Neural crest cell (in vitro differentiated cells): ENCODE measurements at places on chromosomes 6 and 20.

GRCh38 chr6:13763740-13764381 is 50.5 kb downstream of the MCUR1 start:
- DNase-seq: no peak

DNA sequence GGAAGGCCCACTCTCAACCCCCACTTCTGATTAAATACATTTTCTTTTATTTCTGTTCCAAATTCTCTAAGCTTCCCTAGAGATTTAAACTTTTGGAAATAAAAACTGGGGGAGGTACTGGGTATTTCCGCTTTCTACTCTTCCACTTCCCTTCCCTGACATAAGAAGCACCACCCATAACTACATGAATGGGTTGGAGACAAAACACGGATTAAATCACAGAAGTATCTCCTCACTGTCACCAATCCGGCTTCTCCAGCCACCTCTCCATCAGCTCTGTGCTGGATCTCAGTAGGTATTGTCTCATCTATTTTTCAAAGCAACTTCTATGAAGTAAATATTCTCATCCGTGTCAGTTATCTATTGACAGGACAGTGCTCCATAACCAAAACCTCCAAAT is 150.7 kb downstream of the TSHZ2 start:
- no peak for DNase-seq

GRCh38 chr6:132131758-132132157 is 180.6 kb upstream of the CCN2 start:
- DNase-seq: no peak

GRCh38 chr20:49455691-49456090 is 26.8 kb downstream of the KCNB1 start:
- no peak for DNase-seq

- DNase-seq: no peak
Observed at GRCh38 chr6:39321761-39322160, 741 bp downstream of the KCNK16 start.

DNA sequence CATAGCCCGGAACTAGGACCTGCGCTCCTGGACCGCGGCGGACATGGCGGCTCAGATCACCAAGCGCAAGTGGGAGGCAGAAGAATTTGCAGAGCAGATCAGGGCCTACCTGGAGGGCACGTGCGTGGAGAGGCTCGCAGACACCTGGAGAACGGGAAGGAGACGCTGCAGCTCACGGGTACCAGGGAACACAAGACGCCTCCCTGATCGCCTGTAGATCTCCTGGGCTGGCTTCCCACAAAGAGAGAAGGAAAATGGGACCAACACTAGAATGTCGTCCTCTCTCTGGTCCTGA is 15.1 kb upstream of the HLA-A start:
- no peak for DNase-seq

DNA sequence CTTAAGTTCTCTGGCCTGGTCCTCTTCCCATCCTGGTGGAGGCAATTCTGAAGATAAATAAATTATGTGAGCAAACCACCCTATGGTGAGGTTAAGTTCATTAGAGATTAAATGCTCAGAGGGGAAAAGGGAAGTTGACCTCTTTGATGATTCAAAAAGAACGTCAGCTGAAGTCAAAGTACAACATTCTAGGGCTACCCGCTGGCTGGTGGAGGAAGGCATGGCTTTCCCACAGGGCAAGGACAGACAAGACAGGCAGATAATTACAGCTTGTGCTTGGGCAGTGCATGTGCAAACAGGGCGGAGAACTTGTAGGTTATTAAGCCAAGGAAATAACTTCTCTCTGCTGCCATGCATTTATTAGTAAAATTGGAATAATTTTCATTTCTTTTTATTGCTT is 91.0 kb upstream of the SLC24A3 start:
- DNase-seq: no peak

GRCh38 chr20:62886709-62887058 is 25.1 kb upstream of the TCFL5 start:
- no peak for DNase-seq

GRCh38 chr20:23776067-23776771 is 25.5 kb upstream of the CST1 start:
- DNase-seq: no peak

- no peak for DNase-seq
Observed at GRCh38 chr6:815348-815738, 122.4 kb upstream of the EXOC2 start.

GRCh38 chr20:46169245-46170171 is 51.4 kb downstream of the CD40 start:
- DNase-seq: no peak

DNA sequence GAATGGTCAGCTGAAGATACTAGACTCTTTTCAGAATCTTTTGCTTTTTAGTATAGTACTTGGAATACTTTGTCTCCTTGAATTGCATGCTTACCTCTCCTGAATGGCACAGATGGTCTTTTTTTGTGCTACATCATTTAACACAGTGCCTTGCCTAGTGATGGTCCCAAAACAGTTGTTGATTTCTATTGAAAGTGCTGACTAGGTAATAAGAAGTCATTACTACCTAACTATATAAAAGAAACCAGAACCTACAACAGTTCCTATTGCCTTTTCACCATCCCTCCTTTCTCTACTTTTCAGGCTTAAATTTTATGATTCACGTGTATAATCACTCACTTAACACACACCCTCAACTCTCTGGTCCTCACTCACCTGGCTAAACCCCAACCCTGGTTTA is 64.6 kb upstream of the PRND start:
- no peak for DNase-seq

DNA sequence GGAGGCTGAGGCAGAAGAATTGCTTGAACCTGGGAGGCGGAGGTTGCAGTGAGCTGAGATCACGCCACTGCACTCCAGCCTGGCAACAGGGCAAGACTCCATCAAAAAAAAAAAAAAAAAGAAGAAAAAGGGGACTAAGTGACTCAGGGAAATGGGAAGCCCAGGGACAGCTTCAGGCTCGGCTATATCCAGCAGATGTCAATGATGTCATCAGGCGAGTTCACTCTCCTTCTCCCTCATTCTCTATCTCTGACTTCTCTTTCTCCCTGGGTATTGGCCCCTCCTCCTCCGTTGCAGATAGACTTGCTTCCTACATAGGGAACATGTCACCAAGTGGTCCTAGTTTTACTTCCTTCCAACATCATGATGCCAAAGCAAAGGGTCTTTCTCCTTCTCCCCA is 316.8 kb downstream of the TFAP2C start:
- no peak for DNase-seq

- no peak for DNase-seq
Observed at GRCh38 chr6:35161266-35161665, 20.1 kb upstream of the TCP11 start.

- no peak for DNase-seq
Observed at GRCh38 chr6:143516690-143517446, 5.3 kb upstream of the FUCA2 start.

DNA sequence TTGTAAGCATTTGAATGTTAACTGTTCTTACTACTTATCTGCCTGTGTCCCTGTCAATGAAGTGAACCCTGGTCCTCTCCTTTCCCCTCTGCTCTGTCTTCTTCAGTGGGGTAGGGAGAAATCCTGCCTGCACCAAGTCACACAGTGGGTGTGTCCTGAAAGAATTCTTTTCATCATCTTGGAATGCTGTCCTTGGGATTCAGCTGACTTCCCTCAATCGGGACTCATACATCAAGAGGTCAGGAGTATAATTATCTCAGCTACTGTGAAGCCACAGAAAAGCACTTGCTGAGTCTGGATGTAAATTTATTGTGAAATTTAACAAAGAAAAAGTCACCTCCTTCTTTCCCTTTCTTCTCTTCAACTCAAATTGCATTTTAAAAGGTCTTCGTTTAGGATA is 328.5 kb downstream of the SOX4 start:
- DNase-seq: no peak

DNA sequence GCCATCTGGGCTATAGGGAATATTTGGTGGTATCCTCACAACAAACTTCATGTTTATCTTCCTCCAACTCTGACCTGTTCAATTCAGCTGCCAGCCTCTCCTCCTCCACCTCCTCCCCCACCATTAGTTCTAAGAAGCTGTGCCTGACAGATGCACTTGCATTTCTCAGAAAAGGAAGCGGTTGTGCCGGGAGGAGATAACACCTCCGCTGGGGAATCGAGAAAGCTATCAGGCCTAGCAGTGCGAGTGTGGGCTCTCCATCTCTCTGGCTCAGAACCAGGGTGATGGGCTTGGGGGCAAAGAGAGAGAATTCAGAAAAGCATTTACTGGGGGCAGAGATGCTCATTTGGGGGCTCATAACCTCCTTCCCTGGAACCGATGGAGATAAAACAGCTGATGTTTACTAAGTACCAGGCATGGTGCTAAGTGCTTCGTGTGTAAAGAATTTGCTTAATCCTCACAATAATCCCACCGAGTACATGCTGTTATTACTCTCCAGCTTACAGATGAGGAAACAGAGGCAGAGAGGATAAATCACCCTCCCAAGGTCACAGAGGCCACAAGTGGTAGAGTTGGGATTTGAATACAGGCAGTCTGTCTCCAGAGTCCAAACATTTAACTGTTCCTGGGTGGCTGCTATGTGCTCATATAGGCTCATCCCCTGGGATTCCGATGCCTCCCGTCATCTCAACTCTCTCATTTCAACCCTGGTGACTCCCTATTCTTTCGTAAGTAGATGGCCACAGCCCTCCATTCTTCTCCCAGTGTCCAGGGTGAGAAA is 38.3 kb downstream of the COX4I2 start:
- no peak for DNase-seq

GRCh38 chr6:54140811-54141210 is 29.6 kb downstream of the MLIP start:
- no peak for DNase-seq

GRCh38 chr6:33391922-33392594 is 435 bp downstream of the KIFC1 start:
- no peak for DNase-seq

- no peak for DNase-seq
Observed at GRCh38 chr6:80403365-80403764, 296.9 kb downstream of the BCKDHB start.

GRCh38 chr20:56463428-56463827 is 5.0 kb upstream of the RTF2 start:
- no peak for DNase-seq

GRCh38 chr6:72704979-72705378 is 83.1 kb downstream of the KCNQ5 start:
- no peak for DNase-seq

GRCh38 chr6:23875006-23875405 is 251.0 kb upstream of the NRSN1 start:
- no peak for DNase-seq

- DNase-seq: no peak
Observed at GRCh38 chr6:107059606-107060005, 31.6 kb downstream of the MTRES1 start.

- no peak for DNase-seq
Observed at GRCh38 chr6:170184316-170184715, 106.6 kb downstream of the DLL1 start.

- no peak for DNase-seq
Observed at GRCh38 chr6:51648236-51648635, 439.2 kb downstream of the PKHD1 start.

- no peak for DNase-seq
Observed at GRCh38 chr20:63102721-63103375, 96.1 kb upstream of the BHLHE23 start.

DNA sequence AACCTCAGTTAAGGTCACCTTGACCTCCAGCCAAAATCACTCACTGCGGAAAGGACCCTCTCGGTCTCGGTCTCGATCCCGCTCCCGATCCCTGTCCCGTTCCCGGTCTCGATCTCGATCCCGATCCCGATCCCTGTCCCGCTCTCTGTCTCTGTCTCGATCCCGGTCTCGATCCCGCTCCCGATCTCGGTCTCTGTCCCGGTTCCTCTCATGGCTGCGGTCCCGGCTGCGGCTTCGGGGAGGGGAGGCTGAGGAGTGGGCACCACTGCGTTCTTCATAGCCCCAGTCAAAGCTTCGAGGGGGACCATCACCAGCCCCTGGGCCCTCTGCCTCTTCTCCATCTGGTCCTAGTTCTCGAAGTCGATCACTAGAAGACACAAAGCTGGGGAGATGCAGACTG is 4.3 kb downstream of the NELFE start:
- no peak for DNase-seq

DNA sequence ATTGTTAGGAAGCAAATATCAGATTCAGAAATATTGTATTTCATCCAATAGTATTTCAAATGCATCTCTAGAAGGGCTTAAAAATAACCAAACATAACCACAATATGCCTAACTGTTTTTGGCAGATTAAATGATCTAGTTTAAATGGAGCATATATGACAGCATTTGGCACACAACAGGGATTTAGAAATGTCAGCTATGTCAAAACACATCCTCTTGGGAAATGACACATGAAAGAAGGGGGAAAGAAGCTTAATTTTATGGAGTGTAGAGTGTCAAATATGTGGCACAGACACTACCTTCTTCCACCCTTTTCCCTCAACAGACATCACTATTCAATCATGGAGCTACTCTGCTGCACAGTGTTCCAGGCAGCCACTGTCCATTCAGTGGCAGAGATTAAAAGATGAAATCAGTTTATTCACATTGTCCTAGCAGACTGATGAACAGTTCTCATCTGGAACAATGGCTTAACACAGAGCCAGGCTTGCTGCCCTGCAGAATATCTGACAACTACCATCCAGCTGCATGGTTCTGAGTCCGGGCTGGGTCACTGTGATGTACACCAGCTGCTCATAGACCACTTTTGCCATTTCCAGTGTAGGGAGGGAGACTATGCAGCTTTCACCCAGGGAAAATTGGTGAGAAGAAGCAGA is 349.8 kb downstream of the DHX35 start:
- no peak for DNase-seq

DNA sequence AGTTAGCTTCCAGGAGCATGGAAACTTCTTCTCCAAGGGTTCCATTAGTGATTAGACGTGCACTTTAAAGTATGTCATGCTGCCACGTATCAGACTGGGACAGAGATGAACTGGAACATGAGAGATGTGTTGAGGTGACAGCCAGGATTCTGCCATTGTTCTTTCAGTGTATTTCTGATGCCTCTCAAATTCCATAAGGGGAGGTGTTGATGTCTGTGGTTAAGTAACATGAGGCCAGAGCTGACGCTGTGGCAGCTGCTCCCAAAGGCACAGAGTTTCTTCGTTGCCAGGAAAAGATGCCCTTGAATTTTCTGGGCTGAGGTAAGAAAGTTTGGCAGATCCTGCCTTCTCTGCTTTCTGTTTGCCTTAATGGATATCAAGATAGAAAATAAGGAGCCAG is 63.5 kb downstream of the TRMT6 start:
- DNase-seq: no peak

GRCh38 chr6:1076531-1077459 is 235.1 kb upstream of the FOXQ1 start:
- no peak for DNase-seq

DNA sequence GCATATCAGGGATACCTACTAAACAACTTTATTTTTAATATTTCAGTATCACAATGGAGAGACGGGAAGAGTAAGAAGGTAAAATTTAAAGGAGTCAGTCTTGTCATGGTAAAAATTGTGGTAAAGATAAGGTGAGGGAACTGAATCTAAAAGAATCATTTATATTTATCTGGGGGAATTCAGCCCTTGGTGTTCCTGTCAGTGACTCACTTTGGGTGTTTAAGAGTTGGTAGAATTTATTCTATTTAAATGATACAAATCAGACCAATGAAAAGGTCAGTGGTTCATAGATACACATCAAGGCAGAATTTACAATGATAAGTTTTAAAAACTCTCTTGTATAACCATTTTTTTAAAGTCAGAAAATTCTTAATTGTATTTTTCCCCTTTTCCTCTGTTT is 164.4 kb downstream of the CDKAL1 start:
- no peak for DNase-seq
